ENCODE measurements at places on chromosomes 11 and 22.

DNA sequence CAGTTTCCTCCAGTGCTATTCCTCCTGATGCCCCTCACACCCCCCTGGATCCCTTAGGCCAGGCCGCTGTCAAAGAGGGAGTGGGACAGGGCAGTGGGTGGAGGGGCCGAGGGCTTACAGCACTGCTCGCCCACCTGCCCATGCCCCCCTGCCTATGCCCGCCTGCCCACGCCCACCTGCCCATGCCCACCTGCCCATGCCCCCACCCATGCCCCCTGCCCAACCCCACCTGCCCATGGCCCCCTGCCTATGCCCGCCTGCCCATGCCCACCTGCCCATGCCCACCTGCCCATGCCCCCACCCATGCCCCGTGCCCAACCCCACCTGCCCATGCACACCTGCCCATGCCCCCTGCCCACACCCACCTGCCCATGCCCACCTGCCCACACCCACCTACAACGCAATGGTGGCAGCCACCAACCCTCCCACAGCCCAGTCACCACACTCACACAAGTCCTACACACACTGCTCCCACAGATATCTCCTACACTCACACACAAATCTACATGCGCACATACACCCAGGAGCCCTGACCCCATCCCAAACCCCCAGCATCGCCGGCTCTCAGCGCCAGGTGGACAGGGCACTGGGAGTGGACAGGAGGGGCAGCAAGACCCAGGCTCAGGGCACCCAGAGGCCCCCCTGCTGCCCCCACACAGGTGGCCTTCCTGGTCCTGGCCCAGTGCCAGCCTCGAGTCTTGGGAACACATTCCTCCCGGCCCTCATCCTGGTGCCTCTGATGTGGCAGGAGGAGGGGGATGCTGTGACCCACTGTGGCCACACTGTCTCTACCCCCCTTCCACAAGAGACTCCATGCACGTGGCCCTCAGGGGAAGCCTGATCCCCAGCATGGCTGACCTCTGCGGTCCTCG lies 61.8 kb downstream of the CYTH4 start:
- DNase-seq, result no peak

- no peak for DNase-seq
Observed at GRCh38 chr22:29609139-29609538, 5.7 kb downstream of the NF2 start.

DNA sequence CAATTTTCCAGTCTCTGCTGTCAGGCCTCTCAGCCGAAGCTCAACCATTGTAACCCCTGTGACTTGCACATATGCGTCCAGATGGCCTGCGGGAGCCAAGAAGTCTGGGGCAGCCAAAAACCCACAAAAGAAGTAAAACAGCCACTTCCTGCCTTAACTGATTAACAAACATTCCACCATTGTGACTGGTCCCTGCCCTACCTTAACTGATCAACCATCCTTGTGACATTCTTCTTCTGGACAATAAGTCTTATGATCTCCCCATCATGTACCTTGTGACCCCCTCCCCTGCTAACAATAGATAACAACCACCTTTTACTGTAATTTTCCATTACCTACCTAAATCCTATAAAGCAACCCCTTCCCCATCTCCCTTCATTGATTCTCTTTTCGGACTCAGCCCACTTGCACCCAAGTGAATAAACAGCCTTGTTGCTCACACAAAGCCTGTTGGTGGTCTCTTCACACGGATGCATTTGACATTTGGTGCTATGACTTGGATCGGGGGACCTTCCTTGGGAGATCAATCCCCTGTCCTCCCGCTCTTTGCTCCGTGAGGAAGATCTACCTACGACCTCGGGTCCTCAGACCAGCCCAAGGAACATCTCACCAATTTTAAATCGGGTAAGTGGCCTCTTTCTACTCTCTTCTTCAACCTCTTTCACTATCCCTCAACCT lies 1.3 kb upstream of the NDUFC2 start:
- DNase-seq, result no peak

DNA sequence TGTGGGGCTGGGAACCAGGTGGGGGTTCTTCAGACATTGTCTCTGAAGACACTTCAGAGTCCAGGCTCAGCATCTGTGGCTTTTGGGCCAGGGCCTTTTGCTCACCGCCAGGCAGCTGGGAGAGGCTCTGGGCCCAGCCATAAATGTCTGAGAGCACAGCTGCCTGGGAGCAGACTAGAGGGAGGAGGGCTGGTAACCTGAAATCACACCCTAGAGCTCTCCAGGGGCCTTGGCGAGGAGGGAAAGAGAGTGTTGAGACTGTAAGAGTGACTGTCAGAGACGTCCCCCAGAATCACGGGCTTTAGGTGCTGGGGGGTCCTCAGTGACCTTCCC lies 4.1 kb downstream of the TRABD start:
- no peak for DNase-seq

DNA sequence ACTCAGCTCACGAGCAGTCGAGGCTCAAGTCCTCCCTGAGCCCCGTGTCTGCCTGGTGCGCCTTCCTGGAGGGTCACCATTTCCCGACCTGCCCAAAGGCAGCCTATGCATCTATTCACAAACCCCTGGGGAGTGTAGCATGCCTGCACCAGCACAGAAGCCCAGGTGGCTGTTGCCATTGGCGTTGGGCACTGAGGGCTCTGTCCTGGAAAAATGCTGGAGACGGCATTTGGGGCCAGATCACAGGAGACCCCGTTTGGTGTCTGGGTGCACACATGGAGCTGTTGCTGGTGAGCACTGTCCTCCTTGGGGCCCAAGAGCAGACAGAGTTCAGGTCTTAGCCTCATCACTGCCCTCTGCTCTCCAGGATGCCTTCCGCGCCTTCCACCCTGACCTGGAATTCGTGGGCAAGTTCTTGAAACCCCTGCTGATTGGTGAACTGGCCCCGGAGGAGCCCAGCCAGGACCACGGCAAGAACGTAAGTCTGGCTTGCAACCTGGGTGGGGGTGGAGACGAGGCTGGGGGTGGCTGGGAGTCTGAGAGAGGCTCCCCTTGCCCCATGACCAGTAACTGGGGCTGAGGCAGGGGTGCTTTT lies 9.4 kb downstream of the FADS2 start:
- DNase-seq, result no peak

DNA sequence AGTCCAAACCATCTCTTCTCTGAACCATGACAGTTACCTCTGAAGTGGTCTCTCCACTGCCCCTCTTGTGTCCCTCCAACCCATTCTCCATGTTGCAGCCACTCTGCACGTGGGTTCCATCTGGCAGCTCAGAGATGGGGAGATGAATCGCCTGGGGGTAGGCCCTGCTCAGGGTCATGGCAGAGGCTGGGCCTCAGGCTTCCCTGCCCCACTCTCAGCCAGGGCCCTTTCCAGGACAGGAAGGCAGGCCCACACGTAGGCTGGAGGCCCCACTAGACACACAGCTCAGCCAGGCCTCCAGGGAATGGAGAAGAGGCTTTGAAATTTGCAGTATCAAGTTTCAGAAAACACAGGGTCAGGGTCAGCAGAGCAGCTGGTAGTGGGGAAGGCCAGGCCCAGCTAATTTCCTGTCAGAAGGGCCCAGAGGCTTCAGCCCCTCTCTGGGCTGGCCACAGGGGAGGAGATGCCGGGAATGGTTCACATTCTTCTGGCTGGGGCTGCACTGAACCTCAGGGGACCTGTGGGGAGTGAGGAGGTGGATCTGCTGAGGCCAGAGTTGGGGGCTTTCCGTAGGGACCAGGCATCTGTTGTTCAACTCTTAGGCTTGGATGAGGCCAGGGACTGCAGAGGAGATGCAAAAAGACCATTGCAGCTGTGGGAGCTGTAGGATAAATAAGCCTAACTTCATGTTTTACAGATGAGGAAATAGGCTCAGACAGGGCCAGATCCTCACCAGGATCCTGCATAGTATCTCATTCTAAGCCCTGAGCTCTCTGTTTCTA lies 101.6 kb downstream of the SWAP70 start:
- no peak for DNase-seq

DNA sequence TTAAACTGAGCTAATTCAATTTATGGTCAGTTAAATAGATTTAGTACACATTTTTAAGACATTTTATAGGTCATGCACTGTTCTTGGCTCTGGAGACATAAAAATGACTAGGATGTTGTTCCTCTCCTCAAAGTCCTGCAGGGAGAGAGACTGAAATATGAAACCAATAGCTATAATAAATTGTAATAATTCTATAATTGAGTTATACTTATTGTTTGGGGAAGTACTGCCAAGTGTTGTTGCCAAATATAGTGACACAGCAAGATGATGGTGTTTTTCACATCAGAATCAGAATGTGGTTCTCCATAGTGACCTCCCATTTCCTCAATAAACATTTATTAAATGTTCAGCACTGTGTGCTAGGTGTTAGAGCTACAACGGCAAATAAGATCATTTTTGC lies 470.6 kb downstream of the NTM start:
- DNase-seq, result no peak

GRCh38 chr11:123249354-123249753 lies 54.3 kb upstream of the CLMP start:
- DNase-seq, result no peak

- no peak for DNase-seq
Observed at GRCh38 chr22:36796552-36797175, 20.2 kb downstream of the PVALB start.

DNA sequence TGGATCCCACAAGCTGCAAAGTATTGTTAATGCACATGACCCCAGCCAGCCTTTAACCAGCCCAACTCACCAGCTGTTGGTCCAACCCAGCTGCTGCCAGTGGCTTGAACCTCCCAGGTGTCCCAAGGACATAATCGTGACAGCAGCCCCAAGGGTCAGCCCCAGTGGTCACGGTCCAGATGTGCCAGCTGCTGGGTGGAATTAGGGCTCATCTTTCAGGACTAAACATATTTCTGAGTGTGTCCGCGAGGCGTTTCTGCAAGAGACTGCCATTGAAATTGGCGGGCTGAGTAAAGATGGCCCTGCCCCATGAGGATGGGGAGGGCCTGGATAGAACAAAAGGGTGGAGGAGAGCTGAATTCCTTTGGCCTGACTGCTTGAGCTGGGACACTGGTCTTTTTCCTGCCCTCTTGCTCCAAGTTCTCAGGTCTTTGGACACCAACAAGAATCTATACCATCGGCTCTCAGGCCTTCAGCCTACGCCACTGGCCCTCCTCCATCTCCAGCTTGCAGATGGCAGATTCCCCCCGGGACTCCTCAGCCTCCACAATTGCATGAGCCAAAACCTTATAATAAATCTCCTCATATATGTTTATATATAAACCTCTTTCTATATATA lies 240.2 kb downstream of the MN1 start:
- DNase-seq, result no peak

GRCh38 chr11:60059521-60060240 lies 3.2 kb downstream of the MS4A3 start:
- DNase-seq, result no peak

- no peak for DNase-seq
Observed at GRCh38 chr22:36731916-36732315, 28.4 kb upstream of the CACNG2 start.

GRCh38 chr11:1553808-1554594 lies 18.1 kb downstream of the DUSP8 start:
- DNase-seq, result no peak

DNA sequence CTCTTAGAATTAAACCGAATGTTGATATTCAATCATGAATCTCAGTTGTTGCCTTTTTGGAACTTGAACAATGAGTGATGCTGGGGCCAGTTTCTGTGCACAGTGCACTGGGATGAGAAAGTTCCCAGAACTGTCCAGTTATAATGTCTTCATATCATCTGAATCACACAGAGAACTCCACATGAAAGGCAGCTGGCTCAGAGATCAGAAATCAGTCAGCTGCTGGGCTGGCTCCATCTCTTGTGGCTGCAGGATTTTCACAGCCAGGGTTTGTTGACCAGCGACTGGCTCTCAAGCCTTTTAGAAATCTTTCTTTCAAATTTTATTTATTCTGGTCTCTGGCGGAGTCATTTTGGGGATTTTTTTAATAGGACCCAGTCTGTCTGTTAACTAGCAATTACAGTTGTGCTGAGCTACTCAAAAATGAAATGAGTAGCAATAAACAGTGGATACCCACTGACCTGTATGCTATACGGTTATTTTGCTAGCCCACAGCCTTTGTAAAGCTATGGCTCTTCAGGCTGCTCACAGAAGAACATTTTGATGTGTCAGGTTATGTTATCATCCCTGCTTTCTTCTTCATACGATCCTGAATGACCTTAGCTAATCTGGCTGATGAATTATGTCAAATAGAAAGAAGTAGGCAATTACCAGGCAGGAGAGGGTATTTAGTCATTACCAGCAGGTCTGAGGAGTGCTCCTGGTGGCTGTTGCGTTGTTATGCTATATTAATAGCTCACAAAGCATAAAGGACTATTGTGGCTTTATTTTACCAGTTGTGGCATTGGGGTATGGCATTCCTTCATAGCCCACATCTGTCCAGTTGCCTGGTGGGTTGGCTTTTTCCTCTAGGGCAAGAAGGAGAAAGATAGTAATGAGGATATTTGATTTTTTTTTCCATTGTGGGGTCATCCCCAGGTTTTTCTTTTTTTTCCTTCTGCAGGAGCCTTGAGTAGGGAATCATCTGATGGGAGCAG lies 3.6 kb downstream of the FAT3 start:
- DNase-seq, result no peak

- DNase-seq, result no peak
Observed at GRCh38 chr11:59368238-59369022, 9.7 kb downstream of the OR5AN1 start.

DNA sequence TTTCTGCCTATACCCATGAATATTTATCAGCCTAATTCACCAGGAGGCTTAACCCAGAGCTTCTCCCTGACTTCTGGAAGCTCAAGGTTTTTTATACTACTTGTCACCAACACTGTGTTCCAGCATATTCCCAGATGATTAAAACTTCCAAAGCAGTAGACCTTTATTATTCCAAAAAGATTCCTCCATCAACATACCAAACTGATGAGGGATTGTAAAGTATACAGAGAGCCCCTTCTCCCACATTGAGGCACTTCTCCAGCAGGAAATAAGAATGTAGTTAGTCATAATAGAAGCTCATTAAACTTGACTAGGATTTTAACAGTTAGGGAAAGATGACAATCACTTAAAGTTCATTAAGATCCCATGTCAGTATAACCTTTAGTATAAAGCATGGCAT lies 51.4 kb upstream of the CEP126 start:
- no peak for DNase-seq

DNA sequence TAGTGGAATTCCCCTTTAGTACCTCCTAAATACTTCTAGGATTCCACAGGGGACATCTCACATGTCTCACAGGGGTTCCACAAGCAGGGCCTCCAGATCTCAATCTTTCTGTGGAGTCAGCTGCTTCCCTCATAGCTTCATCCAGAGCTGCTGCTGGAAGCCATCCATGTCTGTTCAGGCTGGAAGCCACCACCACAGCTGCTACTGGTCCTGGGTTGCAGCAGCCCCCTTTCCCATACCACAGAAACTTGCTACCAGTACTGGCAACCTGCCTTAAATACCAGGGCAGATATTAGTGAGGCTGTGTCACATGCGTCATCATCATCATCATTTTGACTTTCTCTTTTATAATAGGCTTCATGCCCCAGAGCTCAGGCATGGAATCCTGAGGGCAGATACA lies 242.7 kb upstream of the NCAM1 start:
- no peak for DNase-seq

GRCh38 chr22:30270832-30271231 lies 4.2 kb upstream of the OSM start:
- DNase-seq, result no peak

- no peak for DNase-seq
Observed at GRCh38 chr11:3052109-3052479, 5.1 kb downstream of the CARS1 start.

Data from GM19239 (cell line).